ENCODE measurements at places on chromosomes 6 and 20.

GRCh38 chr20:41572010-41572572 lies 46.1 kb downstream of the CHD6 start:
- no peak for DNase-seq

- DNase-seq = no peak
Measured at GRCh38 chr20:4697189-4697830, 24.4 kb upstream of the PRND start.

DNA sequence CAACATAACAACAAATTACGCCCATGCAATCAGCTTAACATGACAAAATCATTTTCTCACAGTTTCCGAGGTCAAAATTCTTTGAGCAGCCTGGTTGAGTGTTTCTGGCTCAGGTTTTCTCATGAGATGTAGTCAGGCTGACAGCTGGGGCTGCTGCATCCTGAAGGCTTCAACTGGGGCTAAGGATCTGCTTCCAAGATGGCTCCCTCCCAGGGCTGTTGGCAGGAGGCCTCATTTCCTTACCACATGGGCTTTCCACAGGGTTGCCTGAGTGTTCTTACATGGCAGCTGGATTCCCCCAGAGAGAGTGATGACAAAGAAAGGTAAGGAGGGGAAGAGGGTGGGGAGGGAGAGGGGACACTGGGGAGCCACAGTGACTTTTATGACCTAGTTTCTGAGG lies 63.1 kb upstream of the NNAT start:
- DNase-seq = no peak

GRCh38 chr6:167292301-167293087 lies 1.4 kb downstream of the UNC93A start:
- no peak for DNase-seq

GRCh38 chr20:34334654-34335407 lies 28.2 kb upstream of the ITCH start:
- no peak for DNase-seq

DNA sequence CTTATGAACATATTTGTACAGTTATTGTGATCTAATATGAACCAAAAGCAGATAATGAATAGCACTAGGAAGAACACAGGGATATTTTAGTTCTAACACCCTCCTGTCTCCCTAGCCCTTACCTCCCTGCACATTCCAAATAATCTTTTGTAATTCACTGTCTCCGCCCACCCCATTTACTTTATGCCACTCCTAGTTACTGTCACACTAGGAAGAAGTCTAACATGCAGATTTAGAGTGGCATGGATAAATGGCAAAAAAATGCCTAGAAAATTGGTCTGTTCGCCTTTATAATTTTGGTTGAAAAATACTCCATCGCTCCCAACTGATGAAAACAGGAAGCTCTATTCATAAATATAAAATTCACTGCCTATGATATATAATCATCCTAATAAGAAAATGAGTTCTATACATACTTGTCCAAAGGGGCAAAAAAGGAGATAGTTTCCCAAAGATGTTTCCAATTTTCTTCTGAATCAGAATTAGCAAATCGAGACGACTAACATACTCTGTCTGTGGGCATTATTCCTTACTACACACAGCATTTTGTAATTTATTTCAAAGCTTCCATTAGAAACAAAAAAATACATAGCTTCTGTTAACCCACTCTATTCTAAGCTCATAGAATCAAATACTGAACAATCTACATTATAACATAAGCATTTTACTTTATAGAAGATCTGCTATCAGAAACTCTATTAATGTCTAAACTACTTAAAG lies 1.3 kb upstream of the RUNX2 start:
- DNase-seq = no peak

GRCh38 chr6:108797951-108798669 lies 50.1 kb upstream of the ARMC2 start:
- DNase-seq = no peak

DNA sequence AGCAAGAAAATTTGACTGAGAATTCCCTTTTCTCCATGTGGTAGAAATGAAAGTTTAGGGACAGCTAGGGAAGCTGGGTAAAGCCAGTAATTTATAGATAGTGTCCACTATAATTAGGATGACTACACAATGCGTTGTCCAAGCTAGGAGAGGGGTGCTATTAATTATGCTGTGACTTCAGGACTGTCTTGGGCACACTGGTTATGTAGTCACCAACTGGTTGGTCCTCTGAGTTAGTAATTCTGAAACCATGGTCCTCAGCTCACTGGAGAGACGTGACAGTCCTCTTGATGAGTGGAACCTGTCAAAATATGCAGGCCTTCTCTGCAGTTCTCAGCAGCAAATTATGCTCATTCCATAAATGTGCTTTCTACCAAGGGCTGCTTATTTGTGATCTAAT lies 94.6 kb upstream of the ENPP5 start:
- no peak for DNase-seq

DNA sequence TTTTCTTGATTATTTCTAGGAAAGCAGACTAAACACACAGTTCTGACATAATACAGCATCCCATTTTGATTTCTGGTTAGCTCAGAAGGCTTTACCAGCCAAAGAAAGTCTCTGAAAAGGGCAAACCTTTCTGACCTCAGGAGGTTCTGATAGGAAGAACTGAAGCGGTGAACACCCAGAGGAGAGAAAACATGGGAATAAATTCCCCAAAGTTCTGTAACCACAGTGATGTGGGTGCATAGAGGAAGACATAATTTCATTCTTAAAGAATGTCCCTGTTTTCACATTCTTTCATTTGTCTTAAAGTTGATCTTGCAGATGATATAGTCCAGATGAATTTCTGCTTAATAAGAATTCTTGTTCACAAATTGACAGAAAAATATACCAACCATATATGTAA lies 60.3 kb downstream of the RSPO3 start:
- no peak for DNase-seq

GRCh38 chr6:28775405-28776129 lies 148.2 kb downstream of the TRIM27 start:
- no peak for DNase-seq

DNA sequence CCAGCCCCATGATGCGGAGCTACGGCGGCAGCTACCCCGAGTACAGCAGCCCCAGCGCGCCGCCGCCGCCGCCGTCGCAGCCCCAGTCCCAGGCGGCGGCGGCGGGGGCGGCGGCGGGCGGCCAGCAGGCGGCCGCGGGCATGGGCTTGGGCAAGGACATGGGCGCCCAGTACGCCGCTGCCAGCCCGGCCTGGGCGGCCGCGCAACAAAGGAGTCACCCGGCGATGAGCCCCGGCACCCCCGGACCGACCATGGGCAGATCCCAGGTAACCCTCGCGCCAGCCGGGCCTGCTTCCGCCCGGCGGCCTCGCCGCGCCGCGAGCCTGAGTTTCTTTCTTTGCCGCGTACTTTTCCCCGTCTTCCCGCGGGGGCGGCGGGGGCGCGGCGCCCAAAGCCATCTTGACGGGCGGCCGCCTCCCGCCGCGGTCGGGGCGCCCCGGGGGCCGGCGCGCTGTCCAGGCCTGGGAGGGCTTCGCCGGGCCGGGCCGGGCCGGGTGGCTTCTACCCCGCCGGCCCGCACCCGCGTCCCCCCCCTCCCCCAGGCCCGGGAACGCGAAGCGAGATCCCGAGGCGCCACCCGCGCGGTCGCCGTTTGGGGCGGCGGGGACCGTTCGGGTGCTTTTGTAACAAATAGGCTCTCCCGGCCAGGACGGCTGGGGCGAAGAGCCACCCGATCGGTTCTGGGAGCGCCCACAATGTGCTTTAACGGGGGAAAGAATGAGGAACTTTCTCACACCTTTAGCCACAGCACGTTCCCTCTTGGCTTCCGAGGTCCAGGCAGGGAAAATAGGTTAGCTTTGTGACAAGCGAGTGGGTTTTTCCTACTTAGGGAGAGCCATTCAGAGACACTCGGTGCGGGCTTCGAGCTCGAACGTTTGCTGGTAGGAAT lies 2.3 kb downstream of the ARID1B start:
- peak; percentile 24 for DNase-seq

DNA sequence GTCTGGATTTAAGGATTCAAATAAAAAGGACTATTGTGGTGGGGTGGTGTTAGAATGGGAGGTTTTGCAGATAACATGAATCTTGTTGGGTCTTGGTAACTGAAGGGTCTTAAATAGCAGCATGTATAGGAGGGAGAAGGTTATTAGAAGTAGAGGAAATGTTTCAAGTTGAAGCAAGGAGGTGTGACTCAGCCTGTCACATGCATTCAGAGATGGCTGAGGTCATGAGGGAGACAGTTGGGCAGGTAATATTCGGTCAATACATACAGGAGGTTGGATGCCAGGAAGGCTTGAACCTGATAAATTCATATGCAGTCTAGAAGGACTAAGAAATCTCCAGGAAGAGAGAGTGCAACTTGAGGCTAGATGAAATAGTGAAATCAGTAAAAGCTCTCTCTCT lies 6.1 kb downstream of the KLHL31 start:
- DNase-seq = no peak

- DNase-seq = no peak
Measured at GRCh38 chr20:9571783-9572182, 57.4 kb downstream of the LAMP5 start.

- DNase-seq = no peak
Measured at GRCh38 chr20:25397821-25398220, 7.2 kb upstream of the ABHD12 start.

GRCh38 chr20:24017458-24017755 lies 28.8 kb upstream of the GGTLC1 start:
- DNase-seq = no peak

GRCh38 chr6:107340881-107341280 lies 118.5 kb downstream of the PDSS2 start:
- DNase-seq = no peak

DNA sequence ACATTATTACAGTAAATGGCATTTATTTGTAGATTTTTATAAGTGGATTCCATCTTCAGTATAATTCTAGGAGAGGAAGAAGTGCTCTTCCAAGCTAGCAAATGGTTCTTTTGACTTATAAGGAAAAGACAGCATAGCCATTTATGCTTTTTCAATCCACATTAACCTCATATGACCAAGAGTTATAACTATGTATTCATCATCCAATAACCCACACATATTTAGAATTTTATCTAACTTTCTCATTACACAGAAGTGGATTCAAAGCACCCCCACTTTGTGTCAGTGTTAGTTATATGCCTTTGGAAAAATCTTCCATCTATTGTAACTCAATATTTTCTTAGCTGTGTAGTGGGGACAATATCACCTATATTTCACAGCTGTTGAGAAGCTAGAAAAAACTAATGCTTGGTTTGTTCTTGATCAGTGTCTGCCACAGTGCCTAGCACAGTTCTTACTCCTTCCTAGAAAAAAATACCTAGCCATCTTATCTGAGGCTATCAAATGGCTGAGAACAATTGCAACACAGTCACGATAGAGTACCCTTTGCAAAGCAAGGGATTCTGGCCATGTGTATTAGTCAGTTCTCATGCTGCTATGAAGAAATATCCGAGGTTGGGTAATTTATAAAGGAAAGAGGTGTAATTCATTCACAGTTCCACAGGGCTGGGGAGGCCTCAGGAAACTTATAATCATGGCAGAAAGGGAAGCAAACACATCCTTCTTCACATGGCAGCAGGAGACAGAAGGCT lies 986.3 kb downstream of the TFAP2A start:
- DNase-seq = no peak

DNA sequence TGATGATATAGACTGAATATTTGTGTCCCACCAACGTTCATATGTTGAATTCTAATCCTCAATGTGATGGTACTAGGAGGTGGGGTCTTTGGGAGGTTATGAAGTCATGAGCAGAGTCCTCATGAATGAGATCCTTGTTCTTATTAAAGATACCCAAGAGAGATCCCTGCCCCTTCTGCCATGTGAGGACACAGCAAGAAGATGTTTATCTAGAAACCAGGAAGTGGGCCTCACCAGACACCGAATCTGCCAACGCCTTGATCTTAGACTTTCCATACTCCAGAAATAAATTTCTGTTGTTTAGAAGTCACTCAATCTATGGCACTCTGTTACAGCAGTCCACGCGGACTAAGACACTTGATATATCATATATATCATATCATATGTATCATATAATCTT lies 67.7 kb upstream of the GCM1 start:
- no peak for DNase-seq

- peak; percentile 18 for DNase-seq
Measured at GRCh38 chr6:4776493-4777393, 539 bp downstream of the CDYL start.

GRCh38 chr20:61896058-61896961 lies 169.4 kb downstream of the TAF4 start:
- DNase-seq = no peak

- DNase-seq = peak; percentile 21
Measured at GRCh38 chr20:38806855-38807655, 1.6 kb downstream of the PPP1R16B start.

DNA sequence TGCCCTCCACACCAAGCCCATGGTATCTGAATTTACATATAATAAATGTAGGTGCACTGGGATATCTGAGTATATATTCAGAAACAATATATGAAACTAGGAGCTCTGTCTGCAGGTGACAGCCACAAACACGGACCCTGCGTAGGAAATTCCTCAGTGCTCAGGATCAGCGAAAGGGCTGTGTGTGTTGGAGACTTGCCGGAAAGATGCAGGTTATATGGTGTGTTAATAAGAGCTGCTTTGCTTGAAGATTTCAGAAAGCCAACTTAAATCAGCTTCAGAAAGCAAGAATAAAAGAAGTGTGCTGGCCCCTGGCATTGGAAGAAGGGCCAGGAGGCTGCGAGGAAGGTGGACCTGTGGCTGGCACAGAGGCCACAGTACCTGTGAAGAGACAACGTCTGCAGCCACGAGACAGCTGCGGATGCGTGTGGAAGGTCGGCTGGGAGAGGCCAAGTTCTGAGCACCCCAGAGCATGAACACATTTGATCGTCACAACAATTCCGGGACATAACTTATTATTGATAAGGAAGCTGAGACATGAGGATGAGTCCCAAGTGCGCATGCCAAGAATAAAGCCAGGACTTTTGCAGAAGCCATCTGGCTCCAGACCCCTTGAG lies 183.2 kb downstream of the DLL1 start:
- DNase-seq = no peak

- DNase-seq = no peak
Measured at GRCh38 chr6:509676-510075, 118.1 kb downstream of the IRF4 start.

DNA sequence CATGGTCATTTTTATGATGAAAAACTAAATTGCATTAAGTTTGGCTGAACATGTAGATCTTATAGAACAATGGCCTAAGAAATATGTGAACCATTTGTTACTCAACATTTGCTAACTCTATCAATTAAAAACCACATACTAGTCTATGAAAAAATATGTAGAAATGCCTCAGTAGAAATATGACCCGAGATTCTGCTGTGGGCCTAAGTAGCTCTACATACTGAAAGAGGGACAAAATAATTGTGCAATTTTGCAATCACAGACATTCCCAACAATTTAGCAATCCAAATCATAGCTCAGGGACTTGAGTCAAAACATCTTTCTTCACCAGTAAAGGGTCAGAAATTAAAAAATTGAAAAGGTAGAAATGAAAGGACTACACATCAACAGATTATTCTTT lies 619.0 kb downstream of the FRK start:
- no peak for DNase-seq

DNA sequence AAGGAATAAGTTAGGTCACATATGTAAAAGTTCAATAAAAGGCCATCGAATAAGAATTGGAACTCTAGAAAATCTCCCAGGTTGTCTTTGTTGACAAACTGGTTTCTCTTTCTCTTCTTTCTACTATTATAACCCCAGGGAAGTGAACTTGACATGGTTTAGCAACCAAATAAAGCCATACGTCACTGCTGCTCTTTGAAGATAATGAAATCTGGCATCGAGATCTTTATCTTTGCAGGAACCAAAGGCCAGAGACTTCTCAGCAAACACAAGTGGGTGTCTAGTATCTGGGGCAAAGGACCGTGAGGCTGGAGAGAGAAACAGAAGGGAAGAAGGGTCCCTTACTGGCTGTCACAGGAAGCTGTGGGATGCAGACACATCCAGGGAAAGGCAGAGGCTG lies 286.7 kb upstream of the CDYL start:
- no peak for DNase-seq

- DNase-seq = no peak
Measured at GRCh38 chr6:73503027-73503772, 17.6 kb downstream of the EEF1A1 start.
